ENCODE measurements at places on chromosomes 12 and 14.

DNA sequence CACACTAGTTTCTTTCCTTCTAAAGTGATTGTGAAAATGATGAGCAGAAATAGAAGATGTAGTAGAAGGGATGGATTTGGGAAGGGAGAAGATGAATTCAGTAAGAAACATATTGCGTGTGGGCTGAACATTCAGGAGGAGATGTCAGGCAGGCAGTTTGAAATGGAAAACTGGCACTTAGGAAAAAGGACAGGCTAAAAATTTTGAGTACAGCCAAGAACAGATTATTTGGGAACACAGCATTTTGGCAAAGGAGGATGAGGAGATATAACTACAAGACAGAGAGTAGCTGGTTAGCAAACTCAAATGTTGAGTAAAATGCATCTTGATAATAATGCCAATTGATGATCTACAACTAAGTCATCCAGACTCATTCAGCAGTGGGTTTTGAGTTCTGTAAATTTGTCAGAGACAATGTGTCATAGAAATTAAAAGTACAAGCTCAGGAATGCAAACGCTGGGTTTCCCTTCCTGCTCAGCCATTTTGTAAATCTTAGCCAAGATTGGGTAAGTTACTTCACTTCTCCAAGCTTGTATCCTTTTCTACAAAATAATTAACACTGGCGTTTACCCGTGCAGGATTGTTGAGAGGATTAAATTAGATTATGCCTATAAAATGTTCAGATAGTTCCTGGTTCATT is 255.0 kb downstream of the NAV3 start:
- DNase-seq, result no peak

DNA sequence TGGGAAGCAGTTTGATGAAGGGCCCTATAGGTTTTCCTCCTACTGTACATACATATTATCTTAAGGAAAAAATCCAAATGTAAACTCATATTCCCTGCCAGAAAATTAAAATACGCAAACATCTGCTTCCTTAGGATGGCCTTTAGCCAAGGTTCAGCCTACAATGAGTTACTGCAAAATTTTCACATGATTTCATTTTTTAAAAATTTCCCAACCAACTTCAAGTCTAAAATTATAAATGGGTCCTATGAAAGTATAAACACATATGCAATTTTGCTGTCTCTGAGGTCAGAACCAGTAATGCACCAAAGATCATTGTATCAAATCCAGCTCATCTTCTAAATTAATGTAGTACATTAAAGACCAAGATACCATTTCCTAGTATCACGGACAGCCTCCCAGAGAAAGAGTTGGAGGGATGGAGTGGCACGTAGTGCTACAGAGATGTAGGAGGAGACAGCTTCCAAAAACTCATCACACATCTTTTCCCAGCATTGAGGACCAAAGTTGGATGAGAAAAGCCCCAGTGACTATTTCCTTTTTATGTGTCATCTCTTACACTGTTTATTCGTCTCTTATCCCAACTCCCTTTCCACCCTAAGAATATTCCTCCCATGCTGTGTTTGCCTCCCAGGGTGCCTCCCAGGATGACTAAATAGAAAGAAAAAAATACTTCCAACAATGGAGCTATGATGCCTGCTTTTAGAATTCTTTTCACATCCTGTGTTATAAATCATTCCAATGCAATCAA is 92.3 kb upstream of the SLCO1C1 start:
- no peak for DNase-seq

- DNase-seq, result peak; percentile 36
These were observed 6.0 kb upstream of the SLC6A12 start for GRCh38 chr12:219891-220352.

GRCh38 chr14:58280954-58281787 is 17.2 kb upstream of the ARID4A start:
- peak; percentile 42 for DNase-seq

- peak; percentile 21 for DNase-seq
These were observed 19.3 kb downstream of the ZC2HC1C start for GRCh38 chr14:75088566-75089373.

- no peak for DNase-seq
These were observed 130.6 kb upstream of the SINHCAF start for GRCh38 chr12:31456562-31456961.

- DNase-seq, result no peak
These were observed 36.8 kb upstream of the G2E3 start for GRCh38 chr14:30521899-30522736.

DNA sequence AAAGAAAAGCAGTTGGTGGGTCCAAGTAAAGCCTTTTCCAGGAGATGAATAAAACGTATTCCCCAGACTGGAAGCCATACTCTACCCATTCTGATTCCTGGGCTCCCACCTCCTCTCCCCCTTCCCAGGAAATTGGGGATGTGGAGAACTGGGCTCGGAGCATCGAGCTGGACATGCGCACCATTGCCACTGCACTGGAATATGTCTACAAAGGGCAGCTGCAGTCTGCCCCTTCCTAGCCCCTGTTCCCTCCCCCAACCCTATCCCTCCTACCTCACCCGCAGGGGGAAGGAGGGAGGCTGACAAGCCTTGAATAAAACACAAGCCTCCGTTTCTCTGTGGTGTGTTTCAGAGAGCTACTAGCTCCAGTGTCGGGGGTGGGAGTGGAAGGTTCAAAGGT is 822 bp upstream of the RDH5 start:
- DNase-seq, result no peak

DNA sequence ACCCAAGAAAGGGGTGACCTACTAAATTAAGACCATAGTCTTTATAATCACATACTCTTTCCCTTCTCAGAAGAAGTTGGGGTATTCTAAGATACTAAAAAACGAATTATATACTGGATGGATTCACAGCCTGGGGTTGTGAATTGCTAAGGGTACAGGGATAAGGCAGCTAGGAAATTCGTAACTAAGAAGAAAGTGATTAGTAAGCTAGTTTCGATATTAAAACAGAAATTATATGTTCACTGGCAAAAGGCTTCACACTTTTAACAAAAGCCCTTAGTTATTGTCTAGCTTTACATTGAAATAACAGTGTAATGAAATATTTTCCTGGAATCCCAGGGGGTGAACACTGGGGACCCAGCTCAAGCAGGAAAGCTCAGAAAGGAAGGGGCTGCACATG is 35.5 kb upstream of the DYRK2 start:
- no peak for DNase-seq

Data from CD4-positive, alpha-beta T cell treated with Interleukin-1 beta for 1 hour (primary cell).